ENCODE measurements at places on chromosomes 4 and X.

- DNase-seq: no peak
Observed at GRCh38 chrX:68827256-68827655, 1.6 kb upstream of the EFNB1 start.

DNA sequence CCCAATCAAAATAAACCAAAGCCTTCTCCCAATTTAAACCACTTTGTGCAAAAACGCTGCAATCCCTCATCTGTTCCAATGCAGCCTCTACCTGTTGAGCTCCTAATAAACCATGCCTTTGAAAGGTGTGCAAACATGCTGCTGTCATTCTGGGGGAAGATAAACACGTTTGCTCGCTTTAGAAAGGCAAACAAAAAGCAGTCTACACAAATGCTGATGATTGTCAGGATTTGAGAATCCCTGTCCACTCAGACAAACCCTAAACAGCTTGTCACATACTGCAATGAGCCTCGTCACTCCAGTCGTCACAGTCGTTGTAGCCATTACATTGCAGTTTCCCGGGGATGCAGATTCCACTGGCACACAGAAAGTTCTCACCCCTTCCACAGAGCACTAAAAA, 145.2 kb downstream of the CORIN start:
- no peak for DNase-seq

DNA sequence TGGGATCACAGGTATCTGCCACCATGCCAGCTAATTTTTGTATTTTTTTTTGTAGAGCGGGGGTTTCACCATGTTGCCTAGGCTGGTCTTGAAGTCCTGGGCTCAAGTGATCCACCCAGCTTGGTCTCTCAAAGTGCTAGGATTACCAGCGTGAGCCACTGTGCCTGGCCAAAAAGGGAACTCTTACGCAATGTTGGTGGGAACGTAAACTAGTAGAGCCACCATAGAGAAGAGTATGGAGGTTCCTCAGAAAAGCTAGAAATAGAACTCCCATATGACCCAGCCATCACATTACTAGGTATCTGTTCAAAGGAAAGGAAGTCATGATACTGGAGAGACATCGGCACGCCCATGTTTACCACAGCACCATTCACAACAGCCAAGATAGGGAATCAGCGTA, 85.9 kb downstream of the PRKX start:
- no peak for DNase-seq

DNA sequence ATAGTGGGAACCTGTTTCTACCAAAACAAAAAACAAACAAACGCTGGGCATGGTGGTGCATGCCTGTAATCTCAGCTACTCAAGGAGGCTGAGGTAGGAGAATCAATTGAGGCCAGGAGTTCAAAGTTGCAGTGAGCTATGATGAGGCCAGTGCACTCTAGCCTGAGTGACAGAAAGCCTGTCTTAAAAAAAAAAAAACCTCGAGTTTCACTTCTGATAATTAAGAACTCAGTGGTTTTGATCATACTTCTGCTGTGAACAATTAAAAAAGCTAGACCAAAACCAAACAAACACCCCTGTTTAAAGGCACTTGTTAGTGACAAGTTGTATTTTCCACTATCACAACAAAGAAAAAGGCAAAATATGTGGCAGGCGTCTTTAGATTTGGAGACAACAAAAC, 15.0 kb upstream of the UBE2D3 start:
- no peak for DNase-seq
